Uterus (tissue), 4 donors: ENCODE measurements at places on chromosomes 7 and 10.

DNA sequence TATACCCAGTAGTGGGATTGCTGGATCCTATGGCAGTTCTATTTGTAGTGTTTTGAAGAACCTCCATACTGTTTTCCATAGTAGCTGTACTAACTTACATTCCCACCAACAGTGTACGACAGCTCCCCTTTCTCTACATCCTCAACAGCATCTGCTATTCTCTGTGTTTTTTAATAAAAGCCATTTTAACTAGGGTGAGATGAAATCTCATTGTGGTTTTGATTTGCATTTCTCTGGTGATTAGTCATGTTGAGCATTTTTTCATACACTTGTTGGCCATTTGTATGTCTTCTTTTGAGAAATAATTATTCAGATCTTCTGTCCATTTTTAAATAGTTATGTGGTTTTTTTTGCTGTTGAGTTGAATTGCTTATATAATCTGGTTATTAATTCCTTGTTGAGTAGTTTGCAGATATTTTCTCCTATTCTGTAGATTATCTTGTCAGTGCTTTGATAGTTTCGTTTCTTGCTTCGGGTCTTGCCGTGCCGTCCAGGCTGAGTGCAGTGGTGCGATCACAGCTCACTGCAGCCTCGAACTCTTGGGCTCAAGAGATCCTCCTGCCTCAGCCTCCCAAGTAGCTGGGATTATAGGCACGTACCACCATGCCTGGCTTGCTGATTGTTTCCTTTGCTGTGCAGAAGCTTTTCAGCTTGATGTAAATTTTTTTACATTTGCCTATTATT, 12.0 kb downstream of the MTG1 start:
- no peak for DNase-seq

- no peak for DNase-seq
Measured at GRCh38 chr7:4840079-4840501, 21.7 kb downstream of the PAPOLB start.

GRCh38 chr10:77371421-77371820, 266.2 kb downstream of the KCNMA1 start:
- no peak for DNase-seq

DNA sequence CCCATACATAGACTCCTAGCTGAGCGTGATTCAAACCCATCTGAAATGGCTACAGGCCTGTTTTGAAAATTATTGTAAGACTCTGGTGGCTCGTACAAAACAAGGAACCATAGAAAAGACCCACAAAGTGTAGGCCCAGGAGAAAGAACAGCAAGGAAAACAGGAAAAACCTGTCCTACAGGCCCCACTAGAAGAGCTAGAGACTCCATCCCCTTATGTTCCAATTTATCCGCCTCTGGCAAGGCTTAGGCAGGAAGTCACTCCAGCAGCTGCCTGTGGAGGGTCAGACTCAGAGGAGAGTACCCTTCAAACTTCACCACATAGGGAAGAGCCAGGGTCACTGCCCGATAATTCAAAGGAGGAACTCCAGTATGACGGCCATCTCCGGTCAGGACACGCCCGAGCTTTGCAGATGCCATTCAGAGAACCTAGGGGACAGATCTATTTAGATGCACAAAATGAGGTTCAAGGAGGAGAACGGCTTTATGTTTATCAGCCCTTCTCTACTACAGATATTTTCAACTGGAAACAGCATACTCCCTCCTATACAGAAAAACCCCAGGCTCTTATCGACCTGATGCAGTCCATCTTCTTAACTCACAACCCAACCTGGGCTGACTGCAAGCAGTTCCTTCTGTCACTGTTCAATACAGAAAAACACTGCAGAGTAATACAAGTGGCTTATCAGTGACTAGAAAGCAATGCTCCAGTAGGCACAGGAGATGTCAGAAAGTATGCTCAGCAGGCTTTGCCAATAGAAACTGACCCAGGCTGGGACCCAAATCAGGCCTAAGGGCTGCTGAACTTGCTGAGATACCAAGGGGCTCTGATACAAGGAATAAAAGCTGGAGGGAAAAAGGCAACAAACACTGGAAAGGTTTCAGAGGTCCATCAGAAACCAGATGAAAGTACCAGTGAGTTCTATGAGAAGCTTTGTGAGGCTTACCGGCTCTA, 8.6 kb upstream of the ZNF33B start:
- DNase-seq = no peak

DNA sequence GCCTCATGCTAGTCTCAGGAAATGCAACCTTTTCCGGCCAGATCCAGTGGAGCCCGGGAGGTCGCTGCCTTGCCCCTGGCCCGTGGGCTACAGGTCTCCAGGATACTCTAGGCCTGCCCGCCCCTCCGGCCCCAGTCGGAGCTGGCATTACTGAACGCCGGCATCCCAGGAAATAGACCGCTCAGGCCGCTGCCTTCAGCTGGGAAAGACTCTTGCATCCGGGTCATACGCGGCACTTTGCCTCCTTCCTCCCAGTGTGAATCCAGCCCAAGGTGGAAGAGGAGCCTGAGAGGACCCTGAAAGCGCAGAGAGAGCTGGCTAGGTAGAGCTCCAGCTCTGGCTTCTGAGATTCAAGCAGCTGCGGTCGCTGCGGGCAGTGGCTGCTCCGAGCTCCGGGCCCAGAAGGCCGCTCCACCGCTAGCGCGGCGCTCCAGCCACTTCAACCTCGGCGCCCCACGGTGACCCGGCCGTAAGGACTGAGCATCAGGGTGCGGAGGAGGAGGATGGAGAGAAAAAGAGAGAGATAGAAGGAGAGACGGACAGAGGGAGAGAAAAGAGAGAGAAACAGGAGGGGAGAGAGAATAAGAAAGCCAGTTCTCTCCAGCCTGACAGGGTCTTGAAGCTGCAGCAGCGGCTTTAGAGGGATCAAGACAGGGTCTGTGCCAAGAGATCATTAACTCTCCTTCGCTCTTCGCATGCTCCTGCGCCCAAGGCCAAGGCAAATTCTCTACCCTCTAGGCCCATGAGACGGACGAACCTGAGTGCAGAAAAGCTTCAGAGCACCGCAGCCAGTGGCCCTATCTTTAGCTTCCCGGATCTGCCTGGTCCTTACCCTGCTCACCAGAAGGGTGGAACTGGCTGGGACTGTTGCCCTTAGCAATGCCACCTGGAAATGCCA, 1.8 kb upstream of the HOXA10 start:
- DNase-seq = peak; percentile 44

- DNase-seq = no peak
Measured at GRCh38 chr7:147298611-147299043, 1182.0 kb downstream of the CNTNAP2 start.

DNA sequence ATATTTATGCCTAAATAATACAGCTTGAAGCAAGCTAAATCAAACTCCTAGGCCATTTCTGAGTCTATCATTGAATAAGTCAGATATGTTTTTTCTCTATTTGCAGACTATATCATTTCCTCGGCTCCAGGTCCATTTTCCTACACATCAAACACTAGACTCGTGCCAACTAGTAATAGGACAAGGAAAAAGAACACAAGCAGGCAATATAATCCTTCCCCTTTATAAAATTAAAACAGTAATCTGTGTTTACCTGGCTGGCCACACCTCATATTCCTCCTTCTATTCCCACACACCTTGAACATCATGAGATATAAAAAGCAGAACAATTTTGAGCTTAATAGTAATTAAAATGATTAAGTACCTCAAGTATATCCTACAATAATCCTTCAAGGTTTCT, 325.7 kb downstream of the TFEC start:
- DNase-seq = no peak

DNA sequence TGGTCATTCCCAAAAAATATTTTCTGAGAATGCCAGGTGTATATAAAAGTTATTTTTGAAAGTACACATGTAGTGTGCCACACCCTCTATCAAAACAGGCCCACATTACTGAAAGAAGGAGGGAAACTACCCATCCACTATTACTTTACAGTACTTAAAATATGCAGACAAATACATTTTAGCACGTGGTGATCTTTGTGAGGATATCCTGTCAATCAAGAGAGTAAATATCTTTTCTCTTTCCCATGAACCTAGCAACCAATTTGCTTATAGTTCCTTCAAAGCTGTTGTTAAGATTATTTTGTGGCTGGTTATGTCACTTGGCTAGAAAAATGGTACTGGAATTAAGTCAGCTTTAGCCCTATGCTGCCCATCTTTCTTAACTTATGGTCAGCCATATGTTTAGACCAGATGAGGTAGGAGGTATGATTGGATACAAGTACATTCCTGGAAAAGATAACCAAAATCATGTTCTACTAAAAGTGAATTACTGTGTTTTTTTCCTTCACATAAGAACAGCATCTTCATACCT, 70.1 kb downstream of the AUTS2 start:
- no peak for DNase-seq

- DNase-seq = no peak
Measured at GRCh38 chr7:86981127-86981526, 78.3 kb downstream of the ELAPOR2 start.

DNA sequence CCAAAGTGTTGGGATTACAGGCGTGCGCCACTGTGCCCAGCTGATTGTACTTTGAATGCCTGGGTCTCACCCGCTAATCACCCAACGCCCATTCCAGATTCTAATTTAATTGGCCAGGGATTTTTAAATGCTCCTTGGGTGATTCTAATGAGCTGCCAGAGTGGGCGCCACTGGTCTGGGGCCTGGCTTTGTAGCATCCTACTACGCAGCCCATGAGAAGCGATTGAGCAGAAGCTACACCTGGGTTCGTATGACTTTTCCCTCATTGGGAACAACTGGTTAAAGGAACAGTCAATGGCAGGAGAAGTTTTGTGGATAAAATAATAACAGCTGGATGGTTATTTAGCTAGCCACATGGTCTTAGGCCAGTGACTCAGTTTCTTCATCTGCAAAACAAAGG, 108.0 kb downstream of the SPAG6 start:
- no peak for DNase-seq

GRCh38 chr10:97291357-97292096, 910 bp downstream of the ARHGAP19 start:
- DNase-seq = no peak

- no peak for DNase-seq
Measured at GRCh38 chr10:72730479-72730878, 38.5 kb downstream of the MCU start.

DNA sequence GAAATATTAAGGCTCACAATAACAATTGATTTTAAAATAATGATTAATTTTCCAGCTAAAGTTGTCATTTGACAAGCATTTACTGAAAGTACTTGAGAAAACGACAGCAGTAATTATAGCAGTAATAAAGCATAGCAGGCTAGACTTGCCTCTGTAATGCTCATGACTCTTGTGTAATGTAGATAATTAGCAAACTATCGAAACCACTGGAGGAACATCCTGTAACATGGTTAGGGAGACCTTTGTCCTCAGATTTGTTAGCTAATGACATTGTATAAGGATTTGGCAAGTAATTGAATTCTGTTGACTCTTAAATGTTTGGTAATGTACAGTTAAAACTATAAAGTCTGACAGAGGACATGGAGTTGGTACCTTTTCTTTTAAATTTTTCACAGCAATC, 24.8 kb downstream of the ARL4A start:
- no peak for DNase-seq

- DNase-seq = no peak
Measured at GRCh38 chr7:6547400-6547799, 3.9 kb downstream of the GRID2IP start.

DNA sequence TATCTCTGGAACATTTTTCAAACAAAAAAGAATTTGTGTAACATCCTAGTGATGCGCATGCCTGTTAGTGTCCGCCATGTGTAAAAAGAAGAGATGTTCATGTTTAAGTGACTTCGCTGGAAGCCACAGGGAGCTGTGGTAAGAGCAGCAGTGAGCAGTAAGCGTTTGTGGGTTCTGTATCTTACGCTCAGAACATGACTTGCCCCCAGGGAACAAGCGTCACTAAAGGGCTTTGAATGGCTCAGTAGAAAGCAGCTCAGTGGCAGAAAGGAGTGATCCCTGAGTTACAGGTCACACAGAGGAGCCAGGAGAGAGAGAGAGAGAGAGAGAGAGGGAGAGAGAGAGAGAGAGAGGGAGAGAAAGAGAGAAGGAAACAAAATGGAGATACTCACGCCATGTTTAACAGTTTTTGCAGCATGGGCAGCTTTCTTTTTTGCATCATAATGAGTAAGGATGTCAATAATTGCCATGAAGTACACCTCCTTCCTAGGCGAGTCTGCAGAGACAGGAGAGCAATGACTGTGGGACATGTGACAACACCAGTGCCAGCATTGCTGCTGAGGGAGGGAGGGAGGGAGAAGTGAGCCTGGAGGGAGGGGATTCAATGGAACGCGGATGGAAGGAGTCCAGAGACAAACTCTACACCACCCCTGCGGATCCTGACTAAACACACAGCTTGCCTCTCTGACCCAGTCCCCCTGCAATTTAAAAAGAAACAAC, 174.6 kb downstream of the PIP4K2A start:
- DNase-seq = no peak

DNA sequence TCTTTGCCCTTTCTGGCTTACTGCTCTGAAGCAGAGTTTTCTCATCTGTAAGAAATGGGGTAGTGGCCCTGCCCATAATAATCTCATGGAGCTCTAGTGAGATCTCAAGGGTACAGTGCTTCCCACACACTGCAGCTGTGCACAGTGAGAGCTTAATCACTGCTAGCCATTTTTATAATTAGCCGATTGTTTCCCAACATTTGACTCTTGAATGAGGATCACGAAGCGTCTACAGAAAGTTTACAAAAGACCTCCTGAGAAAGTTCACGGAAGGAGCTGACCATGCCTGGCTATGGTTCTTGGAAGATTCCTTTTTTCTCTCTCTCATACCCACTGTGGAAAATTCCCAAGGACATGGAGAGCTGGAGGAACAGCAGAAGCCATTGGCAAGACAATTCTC, 70.4 kb downstream of the FAM171A1 start:
- no peak for DNase-seq

GRCh38 chr7:142854372-142855113, at the start of gene EPHB6:
EPHB6 (plus strand) TSS chr7:142855076; CDS start chr7:142863228, 8,152 bp downstream.
- peak; percentile 86 for DNase-seq

GRCh38 chr10:96339956-96340904, 18.6 kb downstream of the OPALIN start:
- no peak for DNase-seq

DNA sequence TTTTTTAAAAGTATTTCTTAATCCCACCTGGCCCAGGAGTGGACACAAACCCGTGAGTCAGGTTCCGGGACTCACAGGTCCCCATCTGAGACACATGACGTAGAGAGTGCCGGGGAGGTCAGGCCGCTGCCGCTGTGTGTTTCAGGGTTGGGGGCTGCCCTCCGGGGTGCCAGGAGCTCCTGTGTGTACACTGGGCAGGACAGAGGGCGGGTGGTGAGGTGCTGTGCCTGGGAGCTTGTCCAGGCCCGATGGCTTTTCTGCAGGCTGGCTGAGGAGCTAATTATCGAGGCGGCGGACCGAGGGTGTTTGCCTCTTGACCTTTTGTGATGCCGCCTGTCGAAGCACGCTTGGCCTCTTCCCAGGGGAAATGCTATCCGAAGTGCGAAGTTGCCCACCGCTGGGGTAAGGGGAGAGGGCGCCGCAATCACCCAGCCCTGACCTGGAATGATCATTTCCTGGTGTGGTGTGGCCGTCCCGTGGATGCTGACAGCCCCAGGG, 42.1 kb downstream of the FOXL3 start:
- no peak for DNase-seq

- peak; percentile 78 for DNase-seq
Measured at GRCh38 chr10:78802866-78803265, 265.9 kb upstream of the ZMIZ1 start.

DNA sequence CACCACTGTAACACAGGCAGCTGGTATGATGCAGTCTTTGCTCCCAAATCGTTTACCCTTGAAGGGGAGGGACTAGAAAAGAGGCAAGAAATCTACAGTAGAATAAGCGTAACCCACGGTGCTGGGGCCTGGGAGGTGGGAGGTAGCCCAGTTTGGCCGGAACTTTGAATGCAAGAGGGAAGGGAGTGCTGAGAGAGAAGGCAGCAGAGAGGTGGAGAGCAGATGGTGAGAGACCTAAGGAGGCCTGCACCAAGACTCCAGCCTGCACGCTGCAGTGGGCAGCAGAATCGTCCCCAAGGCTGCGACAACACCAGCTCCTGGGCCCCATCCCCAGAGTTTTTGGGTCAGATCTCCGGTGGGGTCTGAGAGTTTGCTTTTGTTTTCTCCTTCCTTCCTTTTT, 547.5 kb downstream of the GALNT17 start:
- no peak for DNase-seq
